Aortic smooth muscle cell (primary cell): ENCODE measurements at places on chromosomes 6 and 20. TPM values are rescaled to one million over a fixed set of nuclear protein-coding genes. Genes with fewer than 3 reads are reported as not detected.

KHDRBS2 gene
- total RNA-seq: not detected in 2 replicates

ZNF341 gene
- 0.92 and 1.3 TPM in 2 replicates for total RNA-seq

EYA2 gene
- 0.50 and 1.2 TPM in 2 replicates for total RNA-seq

EPPIN gene
- not detected in 2 replicates for total RNA-seq

CAP2 gene
- 3.3 and 8.1 TPM in 2 replicates for total RNA-seq

RBBP9 gene
- 11.1 and 13.3 TPM in 2 replicates for total RNA-seq

SLC22A16 gene
- not detected in 2 replicates for total RNA-seq
